Posterior cingulate gyrus (tissue), 11 donors: ENCODE measurements at places on chromosomes 6 and 20.

DNA sequence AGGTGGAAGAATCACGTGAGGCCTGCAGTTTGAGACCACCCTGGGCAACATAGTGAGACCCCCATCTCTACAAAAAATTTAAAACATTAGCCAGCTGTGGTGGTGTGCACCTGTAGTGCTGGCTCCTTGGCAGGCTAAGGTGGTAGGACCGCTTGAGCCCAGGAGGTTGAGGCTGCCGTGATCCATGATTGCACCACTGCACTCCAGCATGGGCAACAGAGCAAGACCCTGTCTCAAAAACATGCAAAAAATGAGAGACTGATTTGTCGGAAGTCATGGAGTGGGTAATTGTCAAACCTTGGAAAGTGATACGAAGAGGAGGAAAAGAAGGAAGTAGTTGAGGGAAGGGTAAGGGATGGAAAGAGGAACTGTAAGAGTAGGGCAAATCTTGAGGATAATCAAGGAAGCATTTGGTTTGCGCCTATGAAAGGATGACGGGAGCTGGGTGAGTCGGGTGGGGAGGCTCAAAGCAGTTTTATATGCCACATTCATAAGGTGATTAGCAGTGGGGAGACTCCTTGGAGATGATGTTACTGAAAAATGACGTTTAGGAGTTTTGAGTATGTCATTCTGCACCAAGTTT lies 14.5 kb downstream of the L3MBTL3 start:
- DNase-seq: no peak

GRCh38 chr6:41344876-41345275 lies 9.5 kb downstream of the NCR2 start:
- DNase-seq: no peak

- no peak for DNase-seq
These were observed 10.1 kb downstream of the DDR1 start for GRCh38 chr6:30894381-30894780.

- no peak for DNase-seq
These were observed 37.7 kb downstream of the DSE start for GRCh38 chr6:116408491-116408890.

DNA sequence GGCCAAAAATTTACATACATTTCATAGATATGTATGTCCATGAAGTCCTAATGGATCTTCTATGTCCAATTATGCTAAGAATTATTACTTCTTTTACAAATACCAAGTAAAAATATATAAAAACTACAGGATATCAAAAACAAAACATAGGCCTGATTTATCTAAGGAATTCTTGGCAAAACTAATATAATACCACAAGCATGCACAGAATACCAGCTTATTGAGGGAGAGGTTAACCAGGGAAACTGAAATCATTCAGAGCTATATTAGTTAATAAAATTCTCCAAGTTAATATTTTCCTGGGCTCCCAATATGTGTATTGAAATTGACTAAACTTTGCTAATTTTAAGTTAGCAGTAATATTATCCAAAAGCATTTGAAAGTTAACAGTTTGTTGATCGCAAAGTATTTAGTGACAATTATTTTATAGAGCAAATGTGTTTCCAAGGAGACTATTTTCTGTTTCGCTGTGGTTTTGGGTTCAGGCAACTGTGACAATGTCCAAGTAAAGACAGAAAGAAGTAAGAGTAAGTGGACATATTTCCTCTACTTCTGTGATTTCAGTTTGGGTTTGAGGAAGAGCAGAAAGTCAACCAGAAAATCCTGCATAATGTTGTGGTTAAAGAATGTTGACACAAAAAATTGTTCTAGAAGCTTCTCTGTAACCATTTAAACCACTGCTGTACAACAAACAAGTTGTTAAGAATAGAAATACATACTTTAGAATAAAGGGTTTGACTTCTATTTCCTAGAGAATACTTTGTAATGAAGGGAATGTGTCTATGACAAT lies 167.4 kb downstream of the COL21A1 start:
- DNase-seq: no peak

DNA sequence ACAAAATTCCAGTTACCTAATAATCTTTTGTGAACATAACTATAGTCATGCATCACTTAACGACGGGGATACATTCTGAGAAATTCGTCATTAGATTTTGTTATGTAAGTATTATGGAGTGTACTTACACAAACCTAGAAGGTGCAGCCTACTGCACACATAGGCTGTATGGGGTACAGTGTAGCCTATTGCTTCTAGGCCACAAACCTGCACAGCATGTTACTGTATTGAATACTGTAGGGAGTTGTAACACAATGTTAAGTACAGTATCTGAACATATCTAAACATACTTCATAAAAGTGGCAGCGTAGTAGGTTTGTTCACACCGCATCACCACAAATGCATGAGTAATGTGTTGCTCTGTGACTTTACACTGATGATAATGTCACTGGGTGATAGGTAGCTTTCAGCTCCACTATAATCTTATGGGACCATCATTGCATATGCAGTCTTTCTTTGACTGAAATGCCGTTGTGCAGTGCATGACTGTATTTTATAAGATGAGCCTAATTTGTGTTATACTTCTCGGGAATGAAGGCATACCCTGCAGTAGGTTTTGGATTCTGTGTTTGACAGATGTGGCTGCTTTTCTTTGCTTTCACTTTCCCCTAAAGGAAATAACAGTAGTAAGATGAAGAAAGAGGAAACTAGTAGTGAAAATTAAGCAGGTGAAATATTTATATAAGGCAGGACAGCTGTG lies 365.6 kb downstream of the FARS2 start:
- no peak for DNase-seq

GRCh38 chr6:154367336-154367735 lies 10.7 kb upstream of the IPCEF1 start:
- DNase-seq: no peak

- DNase-seq: no peak
These were observed 8.6 kb upstream of the LY6G5C start for GRCh38 chr6:31689249-31690110.

GRCh38 chr20:34549291-34549928 lies 9.1 kb upstream of the MAP1LC3A start:
- no peak for DNase-seq

DNA sequence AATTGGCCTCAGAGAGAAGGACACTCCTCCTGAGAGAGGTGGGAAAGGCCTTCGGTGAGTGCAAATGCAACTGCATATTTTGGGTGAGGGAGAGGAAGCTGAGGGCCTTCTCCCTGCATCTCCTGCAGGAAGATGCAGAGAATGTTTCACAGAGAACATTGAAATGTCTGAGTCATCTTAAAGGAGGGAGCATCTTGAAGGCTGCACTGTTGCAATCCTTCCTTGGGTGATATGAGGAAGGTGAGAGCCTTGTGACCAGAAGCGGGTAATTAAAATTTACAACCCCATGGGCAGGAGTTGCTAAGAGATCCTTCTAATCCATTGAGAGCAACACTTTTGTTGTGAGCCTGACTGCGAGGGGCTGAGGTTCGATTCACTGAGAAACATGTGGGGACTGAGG lies 375.7 kb upstream of the MARCKS start:
- no peak for DNase-seq

DNA sequence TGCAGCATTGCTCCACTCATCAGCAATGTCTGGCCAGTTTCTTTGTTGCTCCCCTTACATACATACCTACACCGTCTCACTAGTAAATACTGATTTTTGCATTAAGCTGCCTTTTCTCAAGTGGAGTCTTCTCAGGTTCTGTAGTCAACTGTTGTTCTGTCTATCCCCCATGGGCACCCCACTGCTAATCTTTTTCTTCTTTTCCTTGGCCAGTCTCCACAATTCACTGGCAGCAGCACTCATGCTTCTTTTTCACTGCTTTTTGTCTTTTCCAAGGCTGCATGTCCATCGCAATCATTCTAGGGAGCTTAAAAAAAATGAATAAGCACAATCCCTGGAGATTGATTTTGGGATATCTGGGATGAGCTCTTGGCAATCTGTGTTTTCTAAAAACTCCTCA lies 10.3 kb upstream of the ERVFRD-1 start:
- DNase-seq: no peak

- DNase-seq: no peak
These were observed 572.8 kb downstream of the TFAP2A start for GRCh38 chr6:9841886-9842725.

DNA sequence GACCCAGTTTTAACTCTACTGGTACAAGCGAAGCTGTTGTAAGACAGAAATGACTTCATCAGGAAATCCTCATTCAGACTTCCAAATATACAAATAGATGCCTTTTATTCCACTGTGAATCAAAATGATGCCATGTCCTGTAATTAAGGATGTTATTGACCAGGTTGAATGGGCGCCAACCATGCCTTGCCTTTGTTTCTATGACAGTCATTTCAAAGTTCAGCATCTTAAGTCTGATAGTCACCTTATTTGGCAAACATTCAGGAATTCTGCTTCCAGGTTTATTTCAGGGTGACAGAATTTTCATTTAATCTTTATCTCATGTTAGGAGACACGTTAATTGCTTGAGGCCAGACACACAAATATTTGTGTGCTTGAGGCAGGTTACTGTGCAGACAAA lies 592.8 kb upstream of the JAG1 start:
- DNase-seq: no peak

DNA sequence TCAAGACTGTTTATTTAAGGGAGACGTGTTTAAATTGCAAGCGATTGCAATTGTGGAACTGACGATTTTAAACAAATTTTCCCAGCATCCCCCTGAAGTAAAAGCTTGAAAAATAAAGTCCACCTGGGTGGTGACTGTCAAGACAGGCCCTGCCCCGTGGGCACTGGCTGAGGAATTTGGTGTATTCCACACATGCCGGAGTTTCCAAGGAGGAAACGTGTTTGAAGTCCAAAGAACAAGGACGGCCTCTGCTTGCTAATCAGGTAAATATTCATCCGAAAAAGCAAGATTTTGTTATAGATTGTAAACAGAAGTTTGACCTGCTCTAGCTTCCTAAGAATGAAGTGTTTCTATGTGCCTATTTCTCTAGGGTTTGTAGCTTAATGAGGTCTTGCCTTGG lies 505.1 kb downstream of the QKI start:
- no peak for DNase-seq

DNA sequence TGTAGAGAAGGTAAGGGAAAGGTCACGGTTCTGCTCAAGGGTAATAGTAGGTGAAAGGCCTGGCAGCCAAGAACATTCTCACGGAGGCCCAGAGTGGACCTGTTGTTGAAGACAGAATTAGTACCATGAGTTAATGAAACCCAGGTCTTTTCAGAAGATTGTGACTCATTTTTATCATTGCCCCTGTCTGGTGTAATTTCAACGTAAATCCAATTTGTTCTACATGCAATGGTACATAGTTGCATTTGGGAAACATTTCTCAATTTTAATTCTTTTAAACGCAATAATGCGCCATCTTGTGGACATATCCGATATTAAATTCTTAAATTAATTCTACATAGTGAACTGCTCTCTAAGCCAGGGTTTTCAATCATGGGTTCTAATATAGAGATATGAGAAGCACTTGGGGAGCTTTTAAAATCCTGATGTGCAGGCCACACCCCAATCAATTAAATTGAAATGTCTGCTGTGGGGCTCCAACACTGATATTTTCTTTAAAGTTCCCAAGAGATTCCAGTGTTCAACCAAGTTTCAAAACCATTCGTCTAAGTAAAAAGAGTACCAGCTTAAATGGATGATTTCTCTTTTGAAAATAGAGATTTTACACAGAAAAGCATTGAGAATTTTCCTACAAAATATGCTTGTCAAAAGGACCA lies 257.4 kb downstream of the PLCB1 start:
- no peak for DNase-seq

DNA sequence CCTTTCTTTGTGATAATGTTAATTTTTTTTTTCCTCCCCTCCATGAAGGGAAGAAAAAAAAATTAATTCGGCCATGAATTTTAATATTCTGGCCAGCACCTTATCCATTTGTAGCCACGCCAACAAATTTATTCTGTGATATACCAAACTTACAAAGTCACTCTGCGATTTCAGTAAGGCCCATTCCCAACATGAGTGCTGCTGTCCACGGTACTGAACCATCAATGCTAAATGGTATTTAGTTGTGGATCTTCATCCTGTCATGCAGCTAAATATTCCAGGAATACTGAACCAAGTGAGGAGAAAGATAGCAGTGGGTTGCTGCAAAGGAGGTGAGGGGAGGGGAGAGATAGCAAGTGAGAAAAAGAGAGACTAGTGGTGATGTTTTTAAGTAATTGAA lies 19.5 kb upstream of the RSPH4A start:
- DNase-seq: no peak

DNA sequence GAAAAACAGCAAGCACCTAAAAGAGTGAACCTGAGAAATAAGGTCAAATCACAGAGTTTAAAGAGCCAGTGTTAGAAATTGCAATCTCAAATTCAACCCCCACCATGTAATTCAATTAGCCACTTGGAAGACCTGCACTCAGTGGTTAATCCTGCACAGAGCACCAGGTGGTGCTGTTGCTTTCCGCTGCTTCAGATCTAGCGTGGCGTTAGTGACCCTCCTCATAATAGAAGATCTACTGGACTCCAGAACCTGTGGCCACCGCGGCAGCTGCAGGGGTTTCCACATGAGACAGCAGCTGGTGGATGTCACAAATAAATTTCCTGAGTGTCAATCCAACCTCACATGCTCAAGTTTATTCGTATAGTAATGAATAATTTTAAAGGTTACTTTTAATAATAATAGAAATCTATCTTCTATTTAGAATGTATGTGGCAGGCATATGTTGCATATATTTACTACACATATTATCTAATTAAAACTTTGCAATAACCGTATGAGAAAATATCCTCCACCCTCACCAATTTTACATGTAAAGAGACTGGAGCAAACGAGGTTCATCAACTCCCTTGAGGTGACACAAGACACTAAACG lies 84.4 kb downstream of the SYNE1 start:
- peak; percentile 31 for DNase-seq

- DNase-seq: no peak
These were observed 51.9 kb upstream of the GNRH2 start for GRCh38 chr20:2991532-2991931.

- DNase-seq: no peak
These were observed 161.2 kb downstream of the GRM4 start for GRCh38 chr6:33984466-33985312.

- DNase-seq: no peak
These were observed 58.9 kb upstream of the KLHL31 start for GRCh38 chr6:53724501-53724900.

DNA sequence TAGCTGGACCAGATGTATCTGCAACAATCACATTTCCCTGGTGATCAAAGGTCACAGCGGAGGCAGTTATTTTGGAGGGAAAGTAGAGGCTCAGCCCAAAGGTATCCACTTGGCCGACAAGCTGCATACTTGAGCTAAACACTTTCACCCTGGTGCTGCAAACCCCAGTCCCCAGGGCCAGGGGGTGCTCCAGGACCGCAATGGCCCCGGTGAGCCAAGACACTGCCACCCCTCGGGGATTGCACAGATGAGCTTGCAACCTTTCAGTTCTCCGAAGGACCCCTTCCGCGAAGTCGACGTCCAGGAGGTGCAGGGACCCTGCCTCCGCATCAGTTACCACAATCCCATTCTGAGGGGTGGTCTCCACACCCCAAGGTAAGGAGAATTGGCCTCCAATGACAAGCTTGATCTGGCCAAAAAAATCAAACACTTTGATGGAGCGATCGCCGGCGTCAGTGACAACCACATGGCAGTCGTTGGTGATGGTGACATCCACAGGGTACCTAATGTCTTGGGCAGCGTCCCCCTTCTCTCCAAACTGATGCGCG lies 823 bp downstream of the NHLRC1 start:
- no peak for DNase-seq
